ENCODE measurements at places on chromosomes 6 and 20.

DNA sequence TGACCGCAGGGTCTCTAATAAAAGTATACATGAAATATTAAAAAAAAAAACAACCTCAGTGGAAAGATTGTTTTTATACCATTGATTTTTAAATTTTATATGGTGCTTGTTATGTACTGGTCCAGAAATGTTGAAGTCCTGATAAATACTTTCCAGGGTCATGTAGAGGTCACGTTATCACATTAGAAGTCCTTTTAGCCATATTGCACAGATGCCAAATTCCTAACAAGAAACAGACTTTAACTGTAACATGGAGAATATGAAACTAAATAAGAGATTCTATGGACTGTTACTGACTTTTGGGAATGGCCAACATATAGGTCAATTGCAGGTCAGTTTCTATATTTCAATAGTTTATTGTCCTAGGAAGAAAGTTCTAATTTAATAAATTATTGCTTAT lies 89.0 kb downstream of the ADGRB3 start:
- H3K27me3 ChIP-seq = no peaks in the 10 kb centered on the region
- H3K27ac ChIP-seq = no peak overlapping the region
- no peaks in the 10 kb centered on the region for H3K36me3 ChIP-seq
- H3K4me3 ChIP-seq = no peak overlapping the region

- H3K4me1 ChIP-seq = no peaks in the 10 kb centered on the region
- DNase-seq = no peak
- no peaks in the 10 kb centered on the region for H3K27me3 ChIP-seq
These were observed 5.1 kb downstream of the LPIN3 start for GRCh38 chr20:41345729-41346067.

GRCh38 chr6:55958790-55959189 lies 83.4 kb upstream of the BMP5 start:
- no peak for DNase-seq
- no peaks in the 10 kb centered on the region for H3K36me3 ChIP-seq
- no peak overlapping the region for H3K4me3 ChIP-seq
- H3K27me3 ChIP-seq = no peaks in the 10 kb centered on the region

DNA sequence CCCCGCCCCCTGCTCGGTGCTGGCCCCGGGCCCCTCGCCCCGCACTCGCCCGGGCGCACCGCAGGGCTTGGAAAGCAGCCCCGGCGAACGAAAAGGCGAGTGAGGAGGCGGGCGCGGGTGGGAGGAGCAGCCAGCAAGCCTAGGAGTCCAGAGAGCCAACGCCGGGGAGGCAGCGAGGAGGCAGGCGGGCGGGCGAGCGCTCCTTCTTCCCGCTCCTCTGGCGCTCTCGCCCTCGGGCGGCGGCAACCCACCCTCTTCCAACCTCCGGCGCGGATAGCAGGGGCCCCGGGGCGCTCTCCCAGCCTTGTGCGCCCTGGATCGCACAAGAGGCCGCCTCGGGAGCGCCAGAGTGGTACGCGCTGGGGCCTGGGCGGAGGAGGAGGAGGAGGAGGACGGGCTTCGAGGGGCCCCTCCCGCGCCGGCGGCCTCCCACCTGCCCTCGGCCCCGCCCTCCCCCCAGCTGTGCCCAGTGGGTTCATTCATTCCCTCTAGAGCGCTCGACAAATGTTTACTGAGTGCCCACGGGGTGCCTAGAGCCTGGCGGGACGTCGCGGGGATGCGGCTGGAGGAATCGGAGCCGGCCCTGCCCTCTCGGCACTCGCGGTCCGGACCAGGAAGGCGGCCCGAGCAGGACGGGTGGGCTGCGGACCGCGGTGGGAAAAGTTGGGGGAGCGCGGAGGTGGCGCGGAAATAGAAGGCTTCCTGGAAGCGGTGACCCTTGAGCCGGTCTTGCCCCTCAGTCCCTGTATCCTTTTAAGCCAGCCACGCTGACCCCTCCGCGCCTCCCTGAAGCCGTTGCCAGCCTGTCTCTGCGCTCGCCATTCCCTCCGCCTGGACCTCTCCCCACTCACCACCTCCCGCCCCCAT lies at the start of gene BMP7:
TSS of gene BMP7 (minus strand) at position 351 of the 867 bp plus-strand sequence. CDS start 519 bp downstream, outside the sequence.
- peak; percentile 64 for DNase-seq
- H3K27me3 ChIP-seq = peaks cover 16% of the 10 kb centered on the region
- peak within 1 kb of the TSS; percentile 6 for H3K4me3 ChIP-seq
- no peaks in the 10 kb centered on the region for H3K4me1 ChIP-seq

- H3K4me1 ChIP-seq = peaks cover 18% of the 10 kb centered on the region
- peak overlapping the region; percentile 74 for H3K27ac ChIP-seq
- peak; percentile 46 for DNase-seq
- no peaks in the 10 kb centered on the region for H3K27me3 ChIP-seq
These were observed 4.0 kb downstream of the CITED2 start for GRCh38 chr6:139370283-139370998.

DNA sequence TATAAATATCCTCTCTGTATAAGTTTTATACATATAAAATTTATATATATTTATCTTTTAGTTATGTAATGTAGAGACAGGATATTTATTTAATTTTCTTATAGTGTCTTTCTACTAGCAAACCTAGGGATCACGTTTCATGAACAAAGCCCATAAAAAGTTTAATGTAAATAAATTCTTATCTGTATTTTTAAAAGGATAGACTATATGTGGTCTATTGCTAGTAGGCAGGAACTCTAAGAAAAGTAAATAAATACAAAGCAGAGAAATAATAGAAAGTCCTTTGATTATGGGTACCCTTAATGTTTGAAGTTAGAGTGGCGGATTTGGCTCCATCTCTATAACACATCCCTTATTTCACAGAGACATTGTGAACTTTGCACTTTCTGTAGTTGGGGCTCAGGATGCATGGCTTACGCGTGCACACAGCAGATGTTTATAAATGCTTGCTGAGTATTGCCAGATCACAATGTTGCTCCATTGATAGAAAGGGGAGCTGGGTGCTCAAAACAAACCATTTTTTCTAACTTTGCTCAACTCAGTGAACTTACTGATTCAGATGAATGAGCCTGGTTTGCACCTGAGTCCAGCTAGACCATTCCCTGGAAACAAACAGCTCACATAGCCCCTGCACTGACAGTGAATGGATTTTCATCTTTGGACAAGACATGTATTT lies 179.1 kb downstream of the SYNE1 start:
- H3K27me3 ChIP-seq = no peaks in the 10 kb centered on the region
- no peaks in the 10 kb centered on the region for H3K36me3 ChIP-seq
- no peaks in the 10 kb centered on the region for H3K4me1 ChIP-seq
- no peak for DNase-seq
- no peak overlapping the region for H3K4me3 ChIP-seq
- no peak overlapping the region for H3K27ac ChIP-seq

- peak overlapping the region; percentile 37 for H3K27ac ChIP-seq
- H3K36me3 ChIP-seq = no peaks in the 10 kb centered on the region
- no peak overlapping the region for H3K4me3 ChIP-seq
- peaks cover 12% of the 10 kb centered on the region for H3K4me1 ChIP-seq
These were observed 20.3 kb downstream of the DAAM2 start for GRCh38 chr6:39812496-39812852.

DNA sequence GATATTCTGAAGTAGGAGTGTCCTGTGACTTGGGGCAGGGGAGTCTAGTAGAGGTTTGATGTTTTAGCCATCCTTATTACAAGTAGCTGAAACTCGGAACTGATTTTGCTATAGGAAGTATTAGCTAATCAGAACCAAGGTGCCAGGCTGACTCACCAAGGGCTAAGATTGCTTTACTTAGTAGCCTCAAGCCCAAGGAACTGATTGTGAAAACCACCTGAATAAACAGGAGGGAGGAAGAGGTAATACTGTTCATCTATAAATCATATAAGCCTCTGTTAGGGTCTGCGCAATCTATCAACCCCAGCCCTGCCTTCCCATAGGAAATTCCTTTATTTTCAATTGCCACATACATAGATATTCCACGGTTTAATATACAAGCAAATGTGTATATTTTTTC lies 54.4 kb downstream of the GNAS start:
- DNase-seq = no peak
- no peaks in the 10 kb centered on the region for H3K27me3 ChIP-seq
- H3K36me3 ChIP-seq = peaks cover 44% of the 10 kb centered on the region
- peak overlapping the region; percentile 85 for H3K27ac ChIP-seq

DNA sequence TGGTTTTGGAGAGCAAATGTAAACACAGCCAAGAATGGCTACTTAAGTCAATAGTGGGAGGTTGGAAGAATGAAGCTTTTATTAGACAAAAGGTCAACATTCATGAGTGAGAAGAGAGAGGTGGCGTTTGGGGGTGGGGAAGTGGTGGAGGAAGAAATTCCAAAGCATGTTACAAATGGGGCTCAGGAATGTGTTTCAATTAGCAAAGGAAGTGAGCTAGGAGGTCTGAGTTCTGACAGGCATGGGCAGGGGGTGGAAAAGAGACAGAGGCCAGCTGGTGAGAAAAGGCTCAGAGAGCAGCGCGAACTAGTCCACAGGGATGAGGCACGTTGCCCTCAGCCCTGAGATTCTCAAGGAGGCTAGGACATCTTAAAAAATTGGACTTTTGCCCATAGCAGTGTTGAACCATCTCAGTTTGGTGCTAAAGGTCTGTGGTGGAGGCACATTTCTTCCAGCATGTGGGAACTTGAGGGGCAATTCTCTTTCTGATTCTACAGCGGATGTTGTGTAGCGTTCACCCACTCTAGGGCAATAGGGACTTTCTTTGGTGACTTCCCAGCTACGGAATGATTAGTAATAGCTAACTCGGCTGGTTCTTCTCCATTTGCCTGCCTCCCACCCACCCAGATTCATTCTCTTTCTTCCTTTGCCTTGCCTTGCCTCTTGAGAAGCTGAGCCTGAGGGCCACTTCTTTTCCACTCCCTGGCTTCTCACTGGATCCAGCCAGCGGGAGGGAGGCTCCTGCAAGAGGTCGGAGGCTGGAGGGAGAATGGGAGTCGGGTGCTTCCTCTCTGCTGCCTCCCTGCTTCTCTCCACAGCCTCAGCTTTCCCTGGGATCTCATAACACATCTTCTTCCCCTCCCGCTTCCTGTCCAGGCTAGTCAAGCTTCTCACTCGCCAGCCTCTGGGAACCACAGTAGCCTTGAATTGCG lies 45.1 kb upstream of the NEDD9 start:
- no peaks in the 10 kb centered on the region for H3K36me3 ChIP-seq
- H3K27ac ChIP-seq = peak overlapping the region; percentile 61
- H3K27me3 ChIP-seq = no peaks in the 10 kb centered on the region
- H3K4me3 ChIP-seq = no peak overlapping the region
- peak; percentile 76 for DNase-seq

- no peaks in the 10 kb centered on the region for H3K36me3 ChIP-seq
- H3K27ac ChIP-seq = no peak overlapping the region
- no peak overlapping the region for H3K4me3 ChIP-seq
- no peaks in the 10 kb centered on the region for H3K4me1 ChIP-seq
- no peaks in the 10 kb centered on the region for H3K27me3 ChIP-seq
- DNase-seq = no peak
These were observed 80.6 kb downstream of the NCOA7 start for GRCh38 chr6:125871365-125871764.

- no peaks in the 10 kb centered on the region for H3K27me3 ChIP-seq
- DNase-seq = no peak
- H3K36me3 ChIP-seq = no peaks in the 10 kb centered on the region
- H3K27ac ChIP-seq = no peak overlapping the region
- peaks cover 4% of the 10 kb centered on the region for H3K4me1 ChIP-seq
These were observed 35.1 kb downstream of the RRBP1 start for GRCh38 chr20:17646961-17647301.

Measured in lung (tissue), 17 donors.